ENCODE measurements at places on chromosomes 6 and 20.
A peak's percentile ranks its signal among the peaks of the same experiment; 100 is the strongest.

GRCh38 chr20:50514750-50515149, 4.6 kb downstream of the PTPN1 start:
- DNase-seq: no peak

GRCh38 chr20:48630342-48631075, 197.3 kb downstream of the PREX1 start:
- no peak for DNase-seq

- DNase-seq: no peak
Observed at GRCh38 chr6:168115748-168116437, 36.9 kb upstream of the FRMD1 start.

DNA sequence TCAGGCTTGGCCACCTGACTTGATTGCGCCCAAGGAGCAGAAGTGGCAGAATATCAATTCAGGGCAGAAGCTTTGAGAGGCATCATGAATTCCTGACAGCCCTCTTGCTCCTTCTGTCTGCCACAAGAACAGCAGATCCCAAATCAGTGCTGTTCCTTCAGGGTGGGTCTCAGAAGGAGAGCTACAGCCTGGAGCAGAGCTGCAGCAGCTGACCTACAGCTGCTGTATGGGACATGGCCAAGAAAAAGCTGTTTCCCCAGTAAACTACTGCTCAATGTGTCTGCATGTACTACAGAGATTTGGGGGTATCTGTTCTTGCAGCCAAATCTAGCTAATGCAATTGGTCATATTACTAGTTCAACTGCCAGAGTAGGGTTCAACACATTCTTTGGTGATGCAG, 69.0 kb downstream of the SLC22A3 start:
- DNase-seq: no peak

GRCh38 chr6:96032661-96033060, 16.9 kb downstream of the FUT9 start:
- DNase-seq: no peak

- no peak for DNase-seq
Observed at GRCh38 chr6:160419488-160419887, 71.3 kb downstream of the SLC22A3 start.

DNA sequence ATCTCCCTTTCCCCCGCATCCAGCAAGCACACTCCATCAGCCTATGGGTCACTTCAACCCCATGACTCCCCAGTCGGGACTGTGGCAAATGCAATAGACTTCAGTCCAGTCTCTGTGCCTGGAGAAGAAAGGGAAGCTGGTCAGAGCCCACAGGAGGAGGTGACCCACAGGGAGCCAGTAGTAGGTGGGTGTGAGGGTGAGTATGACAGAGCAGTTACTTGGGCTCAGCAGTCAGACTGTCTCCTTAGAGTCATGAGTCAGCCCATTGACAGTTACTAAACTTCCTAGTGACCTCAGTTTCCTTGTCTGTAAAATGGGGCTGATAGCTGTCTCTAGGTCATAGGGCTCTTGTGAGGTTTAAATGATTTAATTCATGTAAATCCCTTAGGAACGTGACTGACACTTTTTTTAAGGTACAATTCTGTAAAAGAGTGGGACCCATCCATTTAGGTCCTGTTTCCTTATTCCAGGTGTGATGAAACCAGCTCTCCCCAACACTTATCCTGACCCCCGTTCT, 33.9 kb upstream of the HLA-C start:
- no peak for DNase-seq

- no peak for DNase-seq
Observed at GRCh38 chr6:129801909-129802308, 59.2 kb downstream of the TMEM244 start.

- DNase-seq: no peak
Observed at GRCh38 chr20:10472871-10473270, 37.8 kb downstream of the SLX4IP start.

- no peak for DNase-seq
Observed at GRCh38 chr6:55512904-55513303, 66.1 kb downstream of the HMGCLL1 start.

- DNase-seq: no peak
Observed at GRCh38 chr20:59008715-59009336, 1.8 kb upstream of the CTSZ start.

DNA sequence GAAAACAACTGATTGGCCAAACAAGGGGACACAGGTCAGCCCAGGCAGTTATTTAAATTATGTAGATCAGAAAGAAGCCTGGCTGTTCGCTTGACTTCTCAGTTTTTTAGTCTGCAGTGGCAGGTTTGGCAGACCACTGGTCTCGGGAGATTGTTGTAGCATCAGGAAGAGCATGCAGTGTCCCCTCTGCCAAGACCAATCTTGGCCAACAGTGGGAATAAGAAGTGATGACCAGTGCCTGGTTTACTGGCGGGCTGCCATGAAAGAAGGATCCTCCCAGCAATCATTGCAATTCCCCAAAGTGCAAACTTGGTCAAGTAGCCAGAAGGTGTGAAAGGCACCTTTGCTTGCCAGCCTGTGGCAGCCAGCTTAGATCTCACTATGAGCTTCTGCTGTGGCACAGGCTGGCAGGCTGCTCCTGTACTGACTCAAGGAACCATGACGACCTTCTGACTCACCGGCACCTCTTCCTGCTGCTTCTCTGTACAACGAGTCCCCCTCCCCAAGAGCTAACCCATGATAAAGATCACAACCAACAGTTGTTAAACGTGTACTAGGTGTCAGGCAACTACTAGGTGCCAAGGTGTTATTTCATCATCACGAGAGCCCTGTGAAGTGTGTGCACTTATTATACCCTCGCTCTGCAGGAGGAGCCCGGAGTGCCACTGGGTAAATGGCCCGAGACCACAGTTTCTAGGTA, 76.8 kb upstream of the DUSP22 start:
- peak; percentile 34 for DNase-seq

DNA sequence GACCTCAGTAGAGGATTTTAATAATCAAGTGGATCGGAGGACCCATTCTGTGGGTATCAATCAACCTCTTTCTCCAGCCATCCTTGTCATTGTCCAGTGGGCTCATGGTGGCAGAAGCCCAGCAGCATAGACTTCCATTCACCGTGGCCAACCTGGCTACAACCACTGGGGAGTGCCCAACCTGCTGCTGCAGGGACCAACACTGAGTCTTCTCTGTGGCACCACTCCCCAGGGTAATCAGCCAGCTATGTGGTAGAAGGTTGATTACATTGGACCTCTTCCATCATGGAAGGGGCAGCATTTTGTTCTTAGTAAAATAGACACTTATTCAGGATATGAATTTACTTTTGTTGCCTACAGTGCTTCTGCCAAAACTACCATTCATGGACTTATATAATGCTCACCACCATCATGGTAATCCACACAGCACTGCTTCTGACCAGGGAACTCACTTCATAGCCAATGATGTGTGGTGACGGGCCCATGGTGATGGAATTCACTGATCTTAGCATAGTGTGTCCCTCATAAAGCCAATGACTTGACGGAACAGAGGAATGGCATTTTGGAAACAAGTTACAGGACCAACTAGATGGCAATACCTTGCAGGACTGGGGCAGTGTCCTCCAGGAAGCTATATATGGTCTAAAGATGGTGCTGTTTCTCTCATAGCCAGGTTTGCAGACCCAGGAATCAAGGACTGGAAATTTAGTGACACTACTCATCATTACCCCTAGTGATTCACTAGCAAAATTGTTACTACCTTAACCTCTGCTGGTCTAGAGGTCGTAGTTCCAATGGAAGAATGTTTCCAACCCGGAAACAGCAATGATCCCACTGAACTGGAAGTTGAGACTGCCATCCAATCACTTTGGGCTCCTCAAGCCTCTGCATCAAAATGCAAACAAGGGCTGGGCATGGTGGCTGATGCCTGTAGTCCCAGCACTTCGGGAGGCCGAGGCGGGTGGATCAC, 7.6 kb downstream of the CD24 start:
- no peak for DNase-seq

- peak; percentile 3 for DNase-seq
Observed at GRCh38 chr20:6140947-6141346, 18.1 kb upstream of the FERMT1 start.

DNA sequence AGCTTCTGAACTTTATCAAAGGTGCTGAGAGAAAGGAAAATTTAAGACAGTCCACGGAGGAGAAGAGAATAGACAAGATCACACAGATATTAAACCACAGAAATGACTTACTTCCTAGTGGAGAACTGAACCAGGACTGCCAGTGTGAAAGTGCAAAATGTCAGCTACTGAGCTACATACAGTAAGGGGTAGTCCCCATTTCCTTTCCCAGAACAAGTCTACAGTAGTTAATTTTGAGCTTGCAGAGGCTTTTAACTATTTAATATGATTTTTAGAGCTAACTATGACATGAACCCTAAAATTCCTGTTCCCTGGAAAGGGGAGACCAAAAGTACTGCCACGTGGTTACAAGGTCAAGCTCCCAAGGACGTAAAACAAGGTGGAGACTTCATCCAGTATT, 45.1 kb downstream of the CEP85L start:
- no peak for DNase-seq

- no peak for DNase-seq
Observed at GRCh38 chr20:63494084-63494419, 4.8 kb downstream of the EEF1A2 start.

DNA sequence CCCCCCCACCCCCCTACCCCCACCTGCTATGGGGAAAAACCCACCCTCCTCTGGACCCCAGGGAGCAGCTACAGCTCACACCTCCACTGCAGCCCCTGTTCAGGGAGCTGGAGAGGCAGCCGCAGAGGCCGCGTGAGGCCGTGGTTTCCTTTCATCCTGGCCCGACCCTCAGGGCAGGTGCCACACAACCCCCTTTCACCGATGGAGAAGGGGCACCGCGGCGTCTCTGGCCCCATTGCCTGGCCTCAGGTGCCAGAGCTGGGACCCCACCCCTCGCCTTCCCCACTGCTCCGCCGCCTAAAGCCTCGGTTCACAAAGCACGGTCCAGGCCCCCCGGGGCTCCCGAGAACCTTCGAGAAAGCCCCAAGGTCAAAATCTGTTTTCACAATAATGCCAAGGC, 11.8 kb upstream of the KCNQ2 start:
- DNase-seq: no peak
